Stimulated activated CD8-positive, alpha-beta memory T cell treated with anti-CD3 and anti-CD28 coated beads, Interleukin-2, amount 100 ng/mL, for 48 hours (primary cell): ENCODE measurements at places on chromosomes 1 and 21.
A peak's percentile ranks its signal among the peaks of the same experiment; 100 is the strongest.

DNA sequence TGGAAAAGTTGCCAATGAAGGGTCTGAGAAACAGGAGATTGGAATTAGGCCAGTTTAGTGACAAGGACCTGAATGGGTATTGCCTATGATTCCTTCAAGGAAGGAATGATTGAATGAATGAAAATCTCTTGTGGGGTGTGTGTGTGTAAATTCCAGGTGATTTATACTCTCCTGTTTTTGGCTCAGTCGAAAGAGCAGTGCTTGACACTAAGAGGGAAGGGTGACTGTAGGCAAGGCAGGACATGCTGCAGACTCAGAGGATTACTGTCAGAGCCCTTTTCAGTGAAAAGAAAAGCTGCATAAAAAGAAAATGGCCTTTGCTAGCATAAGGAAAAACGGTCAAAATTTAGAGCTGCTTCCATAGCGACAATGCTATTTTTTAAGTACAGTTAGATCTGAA lies 30.1 kb downstream of the C1orf21 start:
- no peak for DNase-seq

GRCh38 chr1:104189207-104189606 lies 439.5 kb downstream of the AMY1C start:
- DNase-seq = no peak

DNA sequence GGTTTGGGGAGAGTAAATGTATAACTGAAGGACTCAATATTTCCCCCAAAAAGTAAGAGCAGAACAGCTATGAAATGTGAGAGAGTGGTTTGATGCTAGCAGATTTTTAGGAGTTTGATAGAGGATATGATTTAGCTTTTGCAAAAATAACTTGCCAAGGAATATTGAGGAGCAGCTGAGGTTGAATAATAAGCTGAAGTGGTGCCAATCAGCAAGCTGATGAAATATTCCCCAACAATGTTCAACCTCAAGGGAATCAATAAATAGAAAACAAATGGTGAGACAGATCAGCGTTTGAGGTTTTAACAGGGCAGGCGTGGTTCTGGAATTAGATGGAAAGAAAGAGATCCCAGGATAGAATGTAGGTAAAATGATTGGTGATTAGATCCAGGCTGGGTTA lies 413.4 kb upstream of the ADAMTS5 start:
- DNase-seq = no peak

- no peak for DNase-seq
Observed at GRCh38 chr1:38840281-38840680, 19.3 kb downstream of the RRAGC start.

DNA sequence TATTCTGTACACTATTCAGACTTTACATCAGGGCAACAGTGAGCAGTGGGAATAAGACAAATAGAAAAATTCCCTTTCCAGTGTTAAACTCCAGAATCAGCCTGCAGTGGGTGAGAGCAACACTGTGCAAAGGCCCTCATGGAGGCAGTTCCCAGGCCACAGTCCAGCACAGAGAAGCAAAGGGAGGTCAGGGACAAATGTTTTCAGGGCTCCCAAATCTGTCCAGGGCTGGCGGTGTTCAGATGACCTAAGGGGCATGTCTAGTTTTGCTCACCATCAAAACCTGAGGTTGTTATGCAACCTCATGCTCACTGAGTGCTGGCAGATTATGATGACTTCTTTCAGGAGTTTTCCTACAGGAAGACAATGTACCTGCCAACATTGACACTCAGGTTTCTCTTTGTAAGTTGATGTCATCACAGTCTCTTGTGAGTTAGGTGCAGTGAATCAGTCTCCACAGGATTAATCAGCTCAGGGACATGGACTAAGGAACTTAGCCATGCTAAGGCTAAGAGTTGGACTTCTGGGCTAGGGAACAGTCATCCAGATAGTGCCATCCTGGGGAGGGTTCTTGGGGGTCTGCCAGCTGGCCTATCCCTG lies 3.6 kb upstream of the LCE5A start:
- no peak for DNase-seq

DNA sequence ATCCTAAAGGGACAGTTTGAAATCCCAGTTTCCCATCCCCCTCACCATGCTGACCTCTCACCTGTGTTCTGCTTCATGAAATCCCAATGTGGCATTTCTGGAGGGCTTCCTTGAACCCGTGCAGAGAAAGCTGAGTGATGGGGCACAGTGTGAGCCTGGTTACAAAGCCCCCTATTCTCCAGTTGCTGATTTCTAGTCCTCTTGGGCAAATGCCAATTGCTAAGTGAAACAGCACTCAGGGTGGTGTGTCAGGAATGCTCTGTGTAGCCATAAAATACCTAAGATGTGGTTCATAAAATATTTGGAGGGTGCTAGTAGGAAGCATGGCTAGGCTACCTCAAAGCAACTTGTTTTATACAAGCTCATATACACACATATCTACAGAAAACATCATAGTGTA lies 32.0 kb downstream of the SUSD4 start:
- no peak for DNase-seq

DNA sequence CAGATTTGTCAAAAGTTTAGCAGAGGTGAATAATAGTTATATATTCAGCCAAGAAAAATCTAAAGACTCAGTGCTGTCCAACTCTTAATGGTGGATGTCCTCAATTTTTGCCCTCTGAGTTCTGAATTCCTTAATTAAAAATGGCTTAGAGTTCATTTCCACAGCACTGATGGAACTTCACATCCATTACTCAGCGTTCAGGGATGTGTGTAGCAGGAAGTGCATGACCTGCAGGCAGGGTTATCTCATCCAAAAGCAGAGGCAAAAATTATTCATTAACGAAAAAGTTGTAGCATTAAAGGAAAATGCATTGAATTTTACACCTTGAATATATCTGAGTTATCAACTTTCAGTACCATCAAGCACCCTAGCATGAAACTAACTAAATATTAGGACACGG lies 96.7 kb downstream of the ZP4 start:
- no peak for DNase-seq

GRCh38 chr1:47618830-47619229 lies 181.0 kb downstream of the FOXD2 start:
- DNase-seq = no peak

DNA sequence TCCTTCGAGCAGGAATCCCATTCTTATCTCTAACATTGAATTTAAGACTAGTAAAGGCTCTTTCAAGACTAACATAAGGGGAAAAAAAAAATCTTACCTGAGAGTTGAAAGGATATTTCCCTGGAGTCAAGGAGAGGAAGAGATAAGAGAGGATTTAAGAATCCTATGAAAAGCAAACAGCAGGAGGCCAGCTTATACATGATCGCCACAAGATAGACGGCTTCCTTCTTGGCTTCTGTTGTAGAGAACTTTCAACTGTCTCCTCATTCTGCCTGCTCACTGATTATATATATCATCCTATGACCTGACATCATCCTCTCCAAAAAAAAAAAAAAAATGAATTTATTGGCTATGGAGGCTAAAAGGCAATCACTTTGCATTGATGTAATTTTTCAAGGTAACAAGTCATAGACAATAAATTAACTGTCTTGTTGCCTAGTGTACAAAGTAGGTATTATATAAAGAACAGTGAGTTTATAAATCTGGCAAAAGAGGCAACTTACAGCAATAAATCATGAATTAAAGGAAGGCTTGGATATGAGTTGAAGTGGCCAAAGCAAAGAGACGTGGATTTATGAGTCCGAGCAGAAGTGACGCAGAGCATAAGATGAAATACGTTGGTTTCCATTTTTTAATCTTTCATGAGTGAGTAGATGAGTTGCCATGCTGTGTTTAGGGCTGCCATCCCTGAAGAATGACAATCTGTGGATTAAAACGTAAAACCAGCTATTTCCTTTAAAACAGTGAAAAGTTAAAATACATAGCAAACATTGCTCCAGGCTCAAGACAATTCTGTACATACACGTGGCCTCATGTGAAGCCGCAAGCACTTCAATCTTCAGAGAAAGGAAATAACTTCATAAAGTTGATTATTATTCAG lies at the start of gene UTS2:
Gene UTS2, minus strand, starts transcription at position 262 of the 880 bp plus-strand sequence. Its CDS starts 62 bp downstream, at position 200.
- DNase-seq = no peak

DNA sequence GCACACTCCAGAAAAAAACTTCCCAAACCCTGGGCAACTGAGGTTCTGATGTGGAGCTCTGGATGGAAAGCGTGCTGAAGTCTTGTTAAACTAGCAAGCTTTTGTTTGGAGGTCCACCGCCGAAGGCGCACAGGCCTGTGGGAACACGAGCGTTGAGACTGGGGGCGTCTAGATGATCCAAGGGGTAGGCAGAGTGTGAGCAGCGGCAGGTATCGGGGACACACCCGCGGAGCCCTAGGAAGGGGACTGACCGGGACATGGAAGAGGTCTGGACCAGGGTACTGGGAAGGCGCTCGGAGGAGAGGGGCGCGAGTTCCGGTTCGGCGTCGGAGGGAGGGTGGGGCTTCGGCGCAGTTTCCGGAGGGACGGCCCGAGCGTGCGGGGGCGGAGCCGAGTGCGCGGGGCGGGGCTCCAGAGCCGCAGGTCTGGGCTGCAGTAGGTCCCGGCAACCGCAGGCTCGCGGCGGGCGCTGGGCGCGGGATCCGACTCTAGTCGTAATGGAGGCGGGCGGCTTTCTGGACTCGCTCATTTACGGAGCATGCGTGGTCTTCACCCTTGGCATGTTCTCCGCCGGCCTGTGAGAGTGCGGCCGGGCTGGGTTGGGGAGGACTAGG lies at the start of gene SLC50A1:
Gene SLC50A1, plus strand, starts transcription at position 438 of the 614 bp plus-strand sequence. Its CDS starts 60 bp downstream, at position 498.
- DNase-seq = peak; percentile 92

GRCh38 chr1:79929356-79929755 lies 922.8 kb upstream of the ADGRL4 start:
- DNase-seq = no peak

GRCh38 chr1:156310962-156311361 lies 11.9 kb upstream of the VHLL start:
- DNase-seq = no peak
